Progenitor cell of endocrine pancreas (in vitro differentiated cells): ENCODE measurements at places on chromosomes 6 and 20.

DNA sequence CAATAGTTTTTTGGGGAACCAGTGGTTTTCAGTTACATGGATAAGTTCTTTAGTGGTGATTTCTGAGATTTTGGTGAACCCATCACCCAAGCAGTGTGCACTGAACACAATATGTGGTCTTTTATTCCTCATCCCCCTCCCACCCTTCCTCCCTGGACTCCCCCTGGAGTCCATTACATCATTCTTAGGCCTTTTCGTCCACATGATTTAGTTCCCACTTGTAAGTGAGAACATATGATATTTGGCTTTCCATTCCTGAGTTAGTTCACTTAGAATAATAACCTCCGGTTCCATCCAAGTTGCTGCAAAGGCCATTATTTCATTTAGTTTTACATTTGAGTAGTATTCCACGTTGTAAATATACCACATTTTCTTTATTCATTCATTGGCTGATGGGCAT, 28.3 kb downstream of the RPP40 start:
- DNase-seq = no peak

DNA sequence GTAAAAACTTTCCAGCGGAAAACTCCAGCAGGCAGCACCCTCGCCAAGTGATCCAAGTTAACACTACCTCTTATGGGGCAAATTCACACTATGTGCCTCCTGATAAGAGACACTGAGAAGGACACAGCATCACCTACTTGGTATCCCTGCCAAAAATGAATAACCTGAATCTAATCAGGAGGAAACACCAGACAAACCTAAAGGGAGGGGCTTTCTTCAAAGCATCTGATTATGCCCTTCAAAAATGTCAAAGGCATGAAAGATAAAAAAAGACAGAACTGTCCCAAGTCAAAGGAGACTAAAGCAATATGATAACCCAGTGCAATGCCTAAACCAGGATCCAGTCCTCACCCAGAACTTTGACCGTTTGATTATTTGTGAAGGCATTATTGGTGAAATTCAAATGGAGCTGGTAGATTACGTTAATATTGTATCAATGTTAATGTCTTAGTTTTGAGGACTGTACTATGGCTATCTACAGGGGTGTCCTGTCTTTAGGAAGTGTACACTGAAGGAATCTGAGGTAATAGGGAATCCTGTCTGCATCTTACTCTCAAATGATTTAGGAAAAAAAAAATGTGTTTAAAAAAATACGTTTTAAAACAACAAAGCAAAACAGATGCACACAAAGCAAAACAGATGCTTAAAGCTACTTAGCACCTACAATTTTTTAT, 8.3 kb downstream of the TBC1D7 start:
- no peak for DNase-seq

DNA sequence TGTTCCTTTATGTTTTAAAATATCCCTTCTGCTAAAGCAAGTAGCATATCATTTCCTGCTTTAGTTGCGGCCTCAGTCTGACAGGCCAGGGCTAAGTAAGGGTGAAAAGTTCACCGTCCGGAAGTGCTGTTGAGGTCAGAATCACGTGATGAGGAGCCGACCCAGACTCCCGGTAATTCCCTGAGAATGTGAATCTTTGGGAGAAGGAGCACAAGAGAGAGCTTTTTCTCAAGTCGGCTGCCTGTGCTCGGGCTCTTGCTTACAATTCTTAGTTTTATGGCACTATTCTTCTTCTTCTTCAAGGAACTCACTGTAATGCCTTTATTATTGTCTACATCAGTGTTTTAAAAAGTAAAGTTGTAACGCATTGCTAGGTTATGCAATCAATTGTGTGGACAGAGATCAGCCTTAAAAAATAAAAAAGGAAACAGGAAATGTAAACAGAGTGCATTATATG, 309.3 kb downstream of the PRL start:
- DNase-seq = no peak

DNA sequence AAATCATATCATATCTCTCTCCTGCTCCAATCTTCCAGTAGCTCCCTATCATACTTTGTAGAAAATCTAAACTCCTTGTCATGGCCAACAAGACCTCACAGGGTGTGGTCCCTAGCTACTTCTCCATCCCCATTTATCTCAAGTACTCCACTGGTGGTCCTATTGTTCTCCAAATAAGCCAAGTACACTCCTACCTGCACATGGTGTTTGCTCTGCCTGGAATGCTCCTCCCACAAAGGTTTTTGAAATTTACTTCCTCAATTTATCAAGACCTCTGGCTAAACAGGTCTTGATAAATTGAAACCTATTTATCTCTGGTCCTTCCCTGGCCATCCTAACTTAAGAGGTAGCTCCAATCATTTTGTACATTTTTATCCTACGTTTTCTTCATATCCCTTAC, 12.1 kb downstream of the TMX4 start:
- no peak for DNase-seq
